ENCODE measurements at places on chromosomes 4 and X. TPM values are rescaled to one million over a fixed set of nuclear protein-coding genes. Genes with fewer than 3 reads are reported as not detected.

The MYOZ2 gene
- total RNA-seq = not detected

The GRIA2 gene
- not detected for total RNA-seq

The TMEM255A gene
- 0.14 TPM for total RNA-seq

The UCP1 gene
- not detected for total RNA-seq

The RASSF6 gene
- total RNA-seq = 0.06 TPM

The PNMA3 gene
- total RNA-seq = 6.3 TPM

The AWAT1 gene
- not detected for total RNA-seq

The SPANXN3 gene
- not detected for total RNA-seq

Measured in activated naive CD8-positive, alpha-beta T cell treated with anti-CD3 and anti-CD28 coated beads, Interleukin-2, amount 10 ng/mL, durations not matched to agents 7 days and 5 days (primary cell).